ENCODE measurements at places on chromosomes 1 and 21. TPM values are rescaled to one million over a fixed set of nuclear protein-coding genes. Genes with fewer than 3 reads are reported as not detected.

Gene SEC16B
- 2.5 TPM for polyA plus RNA-seq

Gene ZZZ3
- polyA plus RNA-seq, result 43.3 TPM

Gene ELF3
- polyA plus RNA-seq, result 0.35 TPM

Gene INTS3
- 107 TPM for polyA plus RNA-seq

Gene AK5
- polyA plus RNA-seq, result 62.7 TPM

Gene HES5
- polyA plus RNA-seq, result 24.1 TPM

Gene LAD1
- polyA plus RNA-seq, result 0.50 TPM

Gene ST3GAL3
- polyA plus RNA-seq, result 66.2 TPM

Gene LRRC38
- 4.8 TPM for polyA plus RNA-seq

Gene SNX7
- 19.3 TPM for polyA plus RNA-seq
